Putamen (tissue), 1 donor: ENCODE measurements at places on chromosomes 16 and 17.

- peak; percentile 70 for DNase-seq
These were observed 15.8 kb downstream of the TMC6 start for GRCh38 chr17:78112518-78113471.

DNA sequence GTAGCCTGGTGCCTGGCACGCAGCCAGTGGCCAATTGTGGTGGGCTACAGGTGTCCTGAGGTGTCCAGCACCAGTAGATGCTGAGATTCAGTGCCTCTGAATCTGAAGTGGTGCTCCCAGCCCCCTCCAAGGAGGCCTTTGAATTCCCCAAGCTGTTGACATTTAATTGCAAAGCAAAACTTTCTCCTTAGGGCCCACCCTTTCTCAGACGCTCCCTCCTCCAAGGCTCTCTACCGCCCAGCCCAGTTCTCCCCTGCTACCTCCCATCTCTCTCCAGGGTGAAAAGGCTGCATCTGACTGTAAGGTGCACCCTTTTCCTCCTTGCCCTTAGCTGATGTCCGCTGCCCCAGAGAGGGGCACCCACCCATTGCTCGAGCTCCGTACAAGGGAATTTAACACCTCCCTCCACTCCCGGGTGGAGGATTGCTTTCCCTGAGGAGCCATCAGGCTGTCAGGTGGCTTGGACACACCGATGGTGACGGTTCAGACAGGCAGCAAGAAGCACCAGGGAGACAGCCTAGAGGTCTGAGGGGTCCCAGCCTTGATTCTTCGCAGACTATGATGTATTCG is 1.7 kb downstream of the BEAN1 start:
- DNase-seq = no peak

DNA sequence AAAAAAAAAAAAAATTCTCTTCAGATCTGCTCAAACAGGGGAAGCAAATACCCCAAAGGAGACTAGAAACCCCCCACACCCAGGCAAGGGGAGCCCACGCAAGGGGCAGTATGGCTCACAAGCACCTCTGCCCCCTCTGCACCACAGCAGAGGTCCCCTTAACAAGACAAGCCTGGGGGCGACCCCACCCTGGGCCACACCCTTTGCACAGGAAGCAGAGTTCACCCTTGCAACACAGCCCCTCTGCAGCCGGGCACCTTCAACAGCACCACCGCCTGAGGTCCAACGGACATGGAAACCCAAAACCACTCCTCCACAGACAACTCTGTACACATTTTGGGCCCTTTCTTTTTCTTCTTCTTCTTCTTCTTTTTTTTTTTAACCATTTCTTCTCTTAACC is 12.8 kb downstream of the AXIN1 start:
- no peak for DNase-seq

GRCh38 chr17:76481071-76481655 is 13.8 kb downstream of the AANAT start:
- peak; percentile 38 for DNase-seq

GRCh38 chr17:65072660-65073071 is 16.1 kb upstream of the GNA13 start:
- no peak for DNase-seq
